ENCODE measurements at places on chromosomes 7 and 10. TPM values are rescaled to one million over a fixed set of nuclear protein-coding genes. Genes with fewer than 3 reads are reported as not detected.
A peak's percentile ranks its signal among the peaks of the same experiment; 100 is the strongest.

Gene PHKG1
- total RNA-seq: 1.1 TPM

DNA sequence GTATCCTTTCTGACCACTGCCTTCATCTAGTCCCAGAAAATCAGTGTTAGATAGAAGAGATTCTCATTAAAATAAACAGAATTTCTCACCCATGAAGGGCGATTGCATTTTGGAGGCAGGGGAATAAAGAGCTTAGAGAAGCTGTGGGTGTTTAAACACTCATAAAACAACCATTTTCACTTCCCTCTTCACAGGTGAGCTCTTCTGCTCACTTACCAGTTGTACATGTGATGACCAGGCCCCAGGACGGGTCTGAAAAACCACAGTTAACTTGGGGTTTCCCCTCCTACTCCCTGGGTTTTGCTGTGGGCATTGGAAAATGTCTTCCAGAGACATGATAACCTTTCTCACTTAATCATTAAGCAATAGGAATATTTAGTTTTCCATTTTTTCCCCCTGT is 411.6 kb upstream of the DPP6 start:
- H3K4me1 ChIP-seq: no peaks in the 10 kb centered on the region
- H3K36me3 ChIP-seq: no peaks in the 10 kb centered on the region
- no peak overlapping the region for H3K4me3 ChIP-seq
- no peaks in the 10 kb centered on the region for H3K27me3 ChIP-seq
- H3K27ac ChIP-seq: no peak overlapping the region

- no peak overlapping the region for H3K4me3 ChIP-seq
- DNase-seq: no peak
- H3K36me3 ChIP-seq: no peaks in the 10 kb centered on the region
- no peaks in the 10 kb centered on the region for H3K27me3 ChIP-seq
- no peak overlapping the region for H3K27ac ChIP-seq
Observed at GRCh38 chr7:123916240-123916724, 8.8 kb upstream of the SPAM1 start.

Gene FOXP2
- total RNA-seq: 25.4 TPM

GRCh38 chr7:36979810-36980248 is 255.5 kb upstream of the AOAH start:
- DNase-seq: no peak
- H3K36me3 ChIP-seq: no peaks in the 10 kb centered on the region
- H3K4me1 ChIP-seq: peaks cover 2% of the 10 kb centered on the region
- no peaks in the 10 kb centered on the region for H3K27me3 ChIP-seq
- H3K27ac ChIP-seq: no peak overlapping the region

- no peaks in the 10 kb centered on the region for H3K4me1 ChIP-seq
- no peak overlapping the region for H3K4me3 ChIP-seq
- H3K27ac ChIP-seq: no peak overlapping the region
- no peaks in the 10 kb centered on the region for H3K36me3 ChIP-seq
Observed at GRCh38 chr10:51706225-51706624, 6.8 kb upstream of the CSTF2T start.

DNA sequence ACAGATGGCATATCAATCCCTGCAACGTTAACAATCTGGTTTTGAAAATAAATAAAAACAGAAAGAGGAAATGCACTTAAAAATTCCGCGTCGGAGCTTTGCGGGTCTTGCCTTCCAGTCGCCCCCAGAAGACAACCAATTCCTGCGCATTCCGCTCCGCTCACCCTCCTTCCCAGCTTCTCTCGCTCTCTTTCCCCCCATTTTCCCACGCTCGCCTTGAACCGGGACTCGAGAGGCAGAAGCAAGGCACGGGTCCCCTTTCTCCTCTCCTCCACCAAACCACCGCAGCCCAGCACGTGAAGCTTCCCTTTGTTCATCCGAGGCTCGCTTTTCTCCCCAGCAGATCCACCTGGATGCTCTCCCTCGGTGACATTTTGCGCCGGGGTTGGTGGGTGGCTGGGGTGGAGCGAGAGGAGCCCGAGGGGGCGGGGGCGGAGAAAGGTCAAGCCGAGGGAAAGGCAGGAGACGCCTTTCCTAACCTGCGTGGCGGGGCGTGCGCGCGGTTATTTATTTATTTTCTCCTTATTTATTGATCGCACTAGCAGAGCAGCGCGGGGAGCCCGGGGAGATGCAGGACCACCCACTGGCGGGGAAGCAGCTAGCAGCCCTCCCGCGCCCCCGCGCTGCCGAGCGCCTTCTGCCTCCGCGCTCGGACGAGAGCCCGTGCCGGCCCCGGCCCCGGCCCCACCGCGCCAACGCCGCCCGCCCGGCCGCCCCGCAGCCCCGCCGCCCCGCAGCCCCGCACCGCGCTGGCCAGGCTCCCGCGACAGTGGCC is at the start of gene KCND2:
KCND2 (plus strand) TSS at position 475 of the 775 bp plus-strand sequence.
- peak within 1 kb of the TSS; percentile 52 for H3K4me3 ChIP-seq
- peak within 1 kb of the TSS; percentile 62 for H3K27ac ChIP-seq
- H3K36me3 ChIP-seq: no peaks in the 10 kb centered on the region
- no peaks in the 10 kb centered on the region for H3K4me1 ChIP-seq

Gene SNX10
- 6.0 TPM for total RNA-seq

- H3K27ac ChIP-seq: peak overlapping the region; percentile 92
- no peaks in the 10 kb centered on the region for H3K27me3 ChIP-seq
- no peaks in the 10 kb centered on the region for H3K36me3 ChIP-seq
- no peak for DNase-seq
- peak overlapping the region; percentile 96 for H3K4me3 ChIP-seq
Observed at GRCh38 chr7:123749537-123749857, 694 bp upstream of the WASL start.

DNA sequence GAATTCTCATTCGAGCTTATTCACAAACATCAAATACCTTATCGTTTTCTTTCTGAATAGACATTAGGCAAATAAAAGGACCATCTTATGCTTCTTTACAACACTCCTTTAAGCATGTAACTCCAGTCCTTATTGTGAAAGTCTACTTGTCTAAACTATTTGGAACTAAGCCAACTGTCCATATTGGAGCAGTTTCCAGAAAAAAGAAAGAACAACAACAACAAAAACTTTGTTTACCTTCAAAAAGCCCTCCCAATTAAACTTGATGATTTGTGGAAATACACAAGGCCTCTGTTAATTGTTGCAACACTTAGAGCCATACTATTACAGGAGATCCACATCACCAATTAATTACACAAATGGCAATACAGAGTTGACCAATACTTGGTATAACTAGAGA is 163.6 kb downstream of the GALNT11 start:
- H3K27me3 ChIP-seq: no peaks in the 10 kb centered on the region
- H3K4me3 ChIP-seq: no peak overlapping the region
- H3K27ac ChIP-seq: no peak overlapping the region
- H3K36me3 ChIP-seq: no peaks in the 10 kb centered on the region
- H3K4me1 ChIP-seq: no peaks in the 10 kb centered on the region
- no peak for DNase-seq

DNA sequence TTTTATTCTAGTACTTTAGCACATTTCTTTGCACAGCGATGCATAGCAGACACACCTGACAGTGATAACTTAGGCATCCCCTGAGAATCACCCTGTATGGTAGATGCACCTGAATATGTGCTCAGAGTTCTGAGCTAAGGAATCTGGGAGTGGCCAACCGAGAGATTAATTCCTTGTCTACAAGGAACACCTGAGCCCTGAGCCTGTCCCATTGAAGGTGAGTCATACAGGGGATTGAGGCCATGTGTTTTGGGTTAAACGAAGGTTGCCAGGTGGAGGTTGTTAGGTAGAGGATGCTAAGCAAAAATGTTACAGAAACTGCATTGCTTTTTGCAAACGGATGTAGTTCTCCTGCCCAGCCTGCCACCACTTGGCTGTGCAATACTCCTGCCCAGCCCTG is 128.9 kb downstream of the AMPH start:
- H3K27me3 ChIP-seq: no peaks in the 10 kb centered on the region
- no peak for DNase-seq
- H3K4me1 ChIP-seq: no peaks in the 10 kb centered on the region

Measured in ovary (tissue), 10 donors.